ENCODE measurements at places on chromosomes 13 and 19. TPM values are rescaled to one million over a fixed set of nuclear protein-coding genes. Genes with fewer than 3 reads are reported as not detected.

Gene FCAR
- total RNA-seq = not detected

Gene APOE
- total RNA-seq = 2.2 TPM

Gene POU4F1
- total RNA-seq = not detected

Gene FUT3
- total RNA-seq = not detected

Gene CALR3
- total RNA-seq = 0.06 TPM

Gene MEIS3
- 11.0 TPM for total RNA-seq

Gene STOML3
- not detected for total RNA-seq

Gene IFT88
- total RNA-seq = 14.4 TPM

Gene IGFL2
- total RNA-seq = not detected

Gene MAB21L1
- 4.8 TPM for total RNA-seq

Gene ZNF175
- total RNA-seq = 3.4 TPM

Gene IGLON5
- not detected for total RNA-seq

Gene C1QTNF9
- total RNA-seq = not detected

Gene SGCG
- not detected for total RNA-seq

Gene SERPINE3
- not detected for total RNA-seq

Gene SCAMP4
- total RNA-seq = 25.5 TPM

Gene CLEC4G
- total RNA-seq = not detected

Gene ZNF471
- 4.4 TPM for total RNA-seq

Gene RASAL3
- 0.06 TPM for total RNA-seq

Gene KIR3DL2
- total RNA-seq = not detected

Gene WASF3
- total RNA-seq = 9.5 TPM

Gene PRX
- total RNA-seq = 0.92 TPM

Gene KRTDAP
- total RNA-seq = not detected

Gene CDC42EP5
- 23.9 TPM for total RNA-seq

Gene MCEMP1
- not detected for total RNA-seq

All from aortic smooth muscle cell (primary cell).